ENCODE measurements at places on chromosomes 6 and 20.
A peak's percentile ranks its signal among the peaks of the same experiment; 100 is the strongest.

- no peak for DNase-seq
Observed at GRCh38 chr6:113960795-113961194, 10.2 kb downstream of the HDAC2 start.

DNA sequence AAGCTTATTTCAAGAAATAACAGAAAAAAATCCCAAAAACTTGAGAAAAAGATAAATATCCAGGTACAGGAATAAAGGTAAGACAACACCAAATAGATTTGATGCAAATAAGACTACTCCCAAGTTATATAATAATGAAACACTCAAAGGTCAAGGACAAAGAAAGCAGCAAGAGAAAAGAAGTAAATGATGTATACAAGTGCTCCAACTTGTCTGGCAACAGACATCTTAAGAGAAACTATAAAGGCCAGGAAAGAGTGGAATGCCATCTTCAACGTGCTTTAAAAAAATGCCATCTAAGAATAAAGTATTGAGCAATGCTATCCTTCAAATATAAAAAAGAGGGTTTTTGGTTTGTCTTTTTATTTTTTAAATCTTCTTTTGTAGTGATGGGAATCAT is 54.2 kb downstream of the REV3L start:
- DNase-seq, result no peak

DNA sequence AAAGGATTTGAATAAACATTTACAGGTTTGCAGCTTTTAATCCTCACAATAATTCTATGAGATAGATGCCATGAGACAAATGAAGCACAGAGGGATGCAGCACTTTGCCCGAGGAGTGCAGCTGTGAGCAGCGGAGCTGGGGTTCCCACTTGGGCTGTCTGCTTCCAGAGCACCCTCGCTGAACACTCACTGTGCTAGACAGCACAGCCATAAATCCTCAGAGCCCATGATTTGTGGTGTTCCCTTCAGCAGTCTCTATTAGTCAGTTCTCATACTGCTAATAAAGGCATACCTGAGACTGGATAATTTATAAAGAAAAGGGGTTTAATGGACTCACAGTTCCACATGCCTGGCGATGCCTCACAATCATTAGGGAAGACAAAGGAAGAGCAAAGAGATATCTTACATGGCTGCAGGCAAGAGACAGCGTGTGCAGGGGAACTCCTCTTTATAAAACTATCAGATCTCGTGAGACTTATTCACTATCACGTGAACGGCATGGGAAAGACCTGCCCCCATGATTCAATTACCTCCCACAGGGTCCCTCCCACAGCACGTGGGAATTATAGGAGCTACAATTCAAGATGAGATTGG is 25.3 kb upstream of the CTAGE9 start:
- DNase-seq, result no peak

GRCh38 chr6:43043310-43043709 is 10.3 kb downstream of the CUL7 start:
- DNase-seq, result no peak

DNA sequence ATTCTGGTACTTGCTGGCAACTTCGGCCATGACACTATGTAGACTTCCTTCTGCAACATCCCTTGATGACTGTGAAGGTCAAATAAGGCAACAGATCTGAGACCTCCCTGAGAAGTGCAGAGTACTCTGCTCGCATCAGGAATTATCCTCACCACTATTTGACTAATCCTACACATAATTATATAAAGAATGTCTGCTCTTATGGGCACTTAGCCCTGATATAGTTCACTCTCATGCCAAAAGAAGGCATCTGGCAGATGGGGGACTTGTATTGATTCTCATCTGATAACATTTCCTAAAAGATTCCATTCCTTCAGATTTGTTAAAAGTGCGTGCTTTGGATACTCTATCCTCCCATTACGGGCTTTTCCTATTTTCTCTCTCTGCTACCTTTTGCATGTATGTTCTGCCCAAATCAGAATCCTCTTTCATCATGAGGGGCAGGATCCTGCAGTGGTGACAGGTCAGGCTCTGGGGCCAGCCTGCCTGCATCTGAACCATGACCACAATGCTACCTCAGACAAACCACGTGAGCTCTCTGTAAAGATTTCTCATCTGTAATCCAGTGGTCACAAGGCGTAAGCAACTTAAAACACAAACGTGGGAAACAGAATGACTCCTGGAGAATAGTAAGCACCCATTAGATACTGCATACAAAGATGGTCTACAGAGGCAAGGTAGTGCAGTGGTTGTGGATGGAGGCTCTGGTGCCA is 134.0 kb downstream of the GJA10 start:
- no peak for DNase-seq

GRCh38 chr6:35512740-35513139 is at the start of gene TULP1:
TSS of gene TULP1 (minus strand) at chr6:35512896. CDS start at chr6:35512858, 38 bp downstream.
- no peak for DNase-seq

DNA sequence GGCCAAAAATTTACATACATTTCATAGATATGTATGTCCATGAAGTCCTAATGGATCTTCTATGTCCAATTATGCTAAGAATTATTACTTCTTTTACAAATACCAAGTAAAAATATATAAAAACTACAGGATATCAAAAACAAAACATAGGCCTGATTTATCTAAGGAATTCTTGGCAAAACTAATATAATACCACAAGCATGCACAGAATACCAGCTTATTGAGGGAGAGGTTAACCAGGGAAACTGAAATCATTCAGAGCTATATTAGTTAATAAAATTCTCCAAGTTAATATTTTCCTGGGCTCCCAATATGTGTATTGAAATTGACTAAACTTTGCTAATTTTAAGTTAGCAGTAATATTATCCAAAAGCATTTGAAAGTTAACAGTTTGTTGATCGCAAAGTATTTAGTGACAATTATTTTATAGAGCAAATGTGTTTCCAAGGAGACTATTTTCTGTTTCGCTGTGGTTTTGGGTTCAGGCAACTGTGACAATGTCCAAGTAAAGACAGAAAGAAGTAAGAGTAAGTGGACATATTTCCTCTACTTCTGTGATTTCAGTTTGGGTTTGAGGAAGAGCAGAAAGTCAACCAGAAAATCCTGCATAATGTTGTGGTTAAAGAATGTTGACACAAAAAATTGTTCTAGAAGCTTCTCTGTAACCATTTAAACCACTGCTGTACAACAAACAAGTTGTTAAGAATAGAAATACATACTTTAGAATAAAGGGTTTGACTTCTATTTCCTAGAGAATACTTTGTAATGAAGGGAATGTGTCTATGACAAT is 167.4 kb downstream of the COL21A1 start:
- no peak for DNase-seq

- DNase-seq, result no peak
Observed at GRCh38 chr6:156585859-156586258, 191.3 kb upstream of the ARID1B start.

- no peak for DNase-seq
Observed at GRCh38 chr20:12740647-12741046, 268.1 kb upstream of the SPTLC3 start.

GRCh38 chr6:11129908-11130565 is 18.5 kb upstream of the ERVFRD-1 start:
- no peak for DNase-seq

DNA sequence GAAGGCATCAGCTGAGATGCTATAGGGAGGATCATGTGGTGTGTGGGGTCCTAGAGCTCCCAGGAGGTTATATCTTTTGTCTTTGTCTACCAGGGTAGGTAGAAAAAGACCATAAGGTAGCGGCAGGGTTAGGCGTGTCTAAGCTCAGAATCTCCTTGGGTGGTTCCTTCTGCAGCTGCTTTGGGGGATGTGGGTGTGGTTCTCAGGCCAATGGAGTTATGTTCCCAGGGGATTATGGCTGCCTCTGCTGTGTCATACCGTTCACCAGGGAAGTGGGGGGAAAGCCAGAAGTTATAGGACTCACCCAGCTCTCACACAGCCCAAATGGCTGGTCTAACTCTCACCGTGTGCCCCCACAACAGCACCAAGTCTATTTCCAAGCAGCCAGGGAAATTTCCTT is 107.4 kb upstream of the ADGRB3 start:
- no peak for DNase-seq

GRCh38 chr6:23650676-23651075 is 475.3 kb upstream of the NRSN1 start:
- no peak for DNase-seq

GRCh38 chr6:24378473-24379097 is 20.7 kb upstream of the DCDC2 start:
- DNase-seq, result no peak

DNA sequence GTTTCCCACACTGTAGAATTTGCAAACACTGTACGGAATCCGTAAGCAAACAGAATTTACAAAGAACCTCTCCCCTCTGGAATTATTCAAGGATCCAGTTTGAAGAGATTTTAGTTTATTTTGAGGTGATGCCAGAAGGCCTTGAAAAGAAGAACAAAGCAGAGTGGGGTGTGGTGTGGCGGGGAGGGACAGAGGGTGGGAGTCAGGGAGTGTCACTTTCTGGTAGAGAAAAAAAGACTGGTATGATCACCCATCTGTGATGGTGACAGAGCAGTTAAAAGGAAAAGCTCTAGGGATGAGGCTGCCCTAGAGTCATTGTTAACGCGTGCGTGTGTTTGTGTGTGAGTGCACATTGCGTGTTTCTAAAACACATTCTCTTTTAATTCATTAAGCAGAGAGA is 97.0 kb upstream of the F13A1 start:
- no peak for DNase-seq

GRCh38 chr20:51391926-51392325 is 150.6 kb downstream of the NFATC2 start:
- DNase-seq, result no peak

DNA sequence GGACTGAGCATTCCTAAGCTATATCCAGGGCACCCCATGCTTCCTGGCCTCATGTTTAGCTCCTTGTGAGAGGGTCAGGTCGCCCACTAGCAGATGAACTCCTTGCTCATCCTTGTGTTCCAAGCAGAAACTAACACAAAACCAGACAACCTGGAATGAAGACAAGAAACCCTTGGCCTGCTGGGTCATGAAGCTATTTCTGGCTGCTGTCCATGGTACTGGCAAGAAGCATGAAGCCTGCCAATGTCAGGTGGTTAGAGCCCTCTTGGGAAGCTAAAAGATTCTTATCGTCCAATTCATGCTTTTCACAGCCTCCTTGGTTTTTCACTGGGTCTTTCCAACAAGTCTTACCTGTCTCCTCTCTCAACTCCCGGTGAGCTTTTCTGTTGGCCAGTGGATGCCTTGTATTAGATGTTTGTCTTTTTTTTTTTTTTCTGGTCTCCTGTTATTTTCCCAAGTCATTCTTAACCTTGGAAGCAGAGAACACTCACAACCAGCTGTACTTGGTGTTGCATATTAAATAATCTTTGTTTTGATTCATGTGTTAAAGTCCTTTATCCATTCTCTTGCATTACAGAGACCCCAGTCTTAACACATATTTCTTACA is 180.3 kb downstream of the ANKRD60 start:
- no peak for DNase-seq

DNA sequence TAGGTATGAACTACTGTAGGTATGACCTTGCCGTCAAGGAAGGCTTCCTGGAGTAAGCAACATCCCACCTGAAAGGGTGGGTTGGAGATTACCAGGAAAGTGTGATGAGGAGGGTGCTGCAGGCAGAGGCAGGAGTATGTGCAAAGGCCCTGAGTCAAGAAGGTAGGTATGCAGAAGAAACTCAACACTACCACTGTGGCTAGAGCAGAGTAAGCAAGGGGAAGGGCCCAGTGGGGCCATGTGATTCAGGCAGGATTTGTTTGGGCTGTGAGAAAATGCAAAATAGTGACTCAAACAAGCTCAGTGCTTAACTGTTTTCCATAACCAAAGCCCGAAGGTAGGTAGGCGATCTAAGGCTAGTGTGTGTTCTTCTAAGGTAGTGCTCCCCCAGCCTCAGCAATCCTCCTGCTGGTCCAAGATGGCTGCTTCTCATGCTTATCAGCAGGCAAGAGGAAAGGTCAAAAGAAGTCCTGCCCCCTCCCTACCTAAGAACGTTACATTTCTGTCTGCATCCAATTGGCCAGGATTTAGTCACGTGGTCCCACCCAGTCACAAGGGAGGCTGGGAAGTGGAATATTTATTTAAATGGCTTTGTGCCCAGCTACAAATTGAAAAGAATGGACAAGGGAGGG is 36.2 kb upstream of the HMGA1 start:
- no peak for DNase-seq

- no peak for DNase-seq
Observed at GRCh38 chr6:109187399-109188114, 92.2 kb downstream of the CEP57L1 start.

DNA sequence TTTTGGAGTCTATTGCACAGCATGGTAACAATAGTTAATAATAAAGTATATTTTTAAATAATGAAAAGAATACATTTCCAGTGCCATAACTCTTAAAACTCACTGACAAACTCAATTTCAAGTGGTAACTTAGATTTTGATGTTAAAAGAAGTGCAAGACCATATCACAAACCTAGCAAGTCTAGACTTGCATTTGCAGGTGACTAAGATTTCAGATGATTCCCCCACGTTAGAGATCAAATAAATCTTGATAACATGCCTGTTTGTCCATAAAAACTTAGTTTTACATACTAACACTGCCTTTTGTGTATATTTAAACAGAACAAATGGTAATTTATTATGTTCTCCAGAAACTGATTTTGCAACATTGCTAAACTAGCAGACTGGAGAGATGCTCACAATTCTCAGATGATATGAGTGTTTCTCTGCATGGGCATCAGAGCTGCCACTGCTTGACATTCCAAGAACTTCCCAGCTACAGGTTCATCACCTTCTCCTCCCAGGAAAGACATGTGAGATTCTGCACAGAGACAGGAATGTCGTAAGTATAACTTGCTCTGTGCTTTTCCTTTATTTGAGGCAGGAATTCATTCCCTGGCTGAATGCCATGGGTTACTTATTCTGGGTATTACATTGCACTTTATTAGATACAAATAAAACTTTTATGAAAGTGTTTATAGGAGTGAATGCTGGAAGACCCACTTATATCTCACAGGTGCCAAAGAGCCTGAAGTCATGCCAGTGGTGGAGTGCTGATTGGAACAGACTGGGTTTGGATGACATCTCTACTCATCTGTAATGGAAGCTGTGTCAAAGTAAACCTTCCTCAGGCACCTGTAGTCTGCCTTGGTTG is 160.2 kb upstream of the FOXA2 start:
- no peak for DNase-seq

GRCh38 chr20:3390759-3391425 is 16.6 kb downstream of the DNAAF9 start:
- no peak for DNase-seq

DNA sequence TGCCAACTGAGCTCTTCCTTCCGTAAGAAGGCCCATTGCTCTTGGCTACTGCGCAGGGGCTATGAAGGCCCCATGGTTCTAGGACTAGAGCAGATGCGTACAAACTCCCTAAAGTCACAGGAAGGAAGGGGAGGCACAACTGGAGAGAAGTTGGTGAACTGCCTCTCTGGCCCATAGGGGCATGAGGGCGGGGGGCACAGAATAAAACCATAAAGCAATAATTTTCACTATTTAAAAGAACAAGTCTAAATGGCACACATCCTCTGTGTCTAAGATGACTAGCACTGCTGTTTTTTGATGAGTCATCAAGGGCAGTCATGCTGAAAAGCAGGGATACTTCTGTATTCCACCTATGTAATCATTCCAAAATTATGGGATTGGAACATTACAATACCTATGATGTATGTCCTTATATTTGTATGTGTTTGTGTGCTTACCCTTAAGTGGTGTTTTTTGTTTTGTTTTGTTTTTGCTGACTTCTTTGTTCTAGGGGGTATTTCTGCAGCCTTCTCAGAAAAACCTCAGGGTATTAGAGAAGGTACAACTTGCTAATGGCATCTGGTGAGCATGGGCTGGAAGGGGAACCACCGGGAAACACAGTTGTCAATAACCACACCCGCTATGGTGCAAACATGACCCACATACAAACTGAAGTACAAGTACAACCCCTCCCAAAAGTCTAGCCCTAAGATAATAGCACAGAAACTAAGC is 36.9 kb downstream of the B4GALT5 start:
- peak; percentile 60 for DNase-seq

GRCh38 chr6:64539917-64540316 is 904.3 kb downstream of the PHF3 start:
- no peak for DNase-seq

Data from GF-D8 (cell line).